GM12891 (cell line): ENCODE measurements at places on chromosomes 7 and 10.

- no peak for DNase-seq
Measured at GRCh38 chr10:73467206-73467605, 28.6 kb downstream of the PPP3CB start.

DNA sequence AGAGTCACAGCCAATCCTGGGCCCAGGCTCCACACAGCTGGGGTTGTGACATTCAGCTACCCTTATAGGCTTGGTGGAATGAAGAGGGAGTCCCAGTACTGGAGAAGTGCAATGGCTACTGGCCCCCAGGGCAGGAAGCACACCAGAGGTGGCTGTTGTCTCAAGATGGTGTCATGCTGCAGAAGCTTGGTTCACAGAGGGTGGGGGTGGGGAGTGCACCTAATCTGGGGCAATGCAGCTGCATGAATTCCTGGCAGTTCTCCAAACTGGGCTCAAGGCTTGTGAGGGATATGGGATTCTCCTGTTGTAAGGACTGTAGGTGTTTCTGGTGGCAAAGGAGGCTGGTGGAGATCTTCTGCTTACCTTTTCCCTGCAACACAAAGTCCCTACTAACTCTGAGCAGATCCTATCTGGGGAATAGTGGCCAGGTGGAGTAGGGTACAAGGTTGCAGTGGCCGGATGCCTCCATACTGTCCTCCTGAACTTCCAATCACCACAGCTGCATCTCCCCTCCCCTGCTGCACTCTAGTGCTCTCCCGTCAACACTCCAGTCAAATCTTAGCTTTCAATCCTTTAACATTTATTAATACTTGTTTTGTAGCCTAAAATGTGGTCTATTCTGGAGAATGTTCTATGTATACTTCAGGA is 27.4 kb upstream of the PLA2G12B start:
- DNase-seq, result no peak

DNA sequence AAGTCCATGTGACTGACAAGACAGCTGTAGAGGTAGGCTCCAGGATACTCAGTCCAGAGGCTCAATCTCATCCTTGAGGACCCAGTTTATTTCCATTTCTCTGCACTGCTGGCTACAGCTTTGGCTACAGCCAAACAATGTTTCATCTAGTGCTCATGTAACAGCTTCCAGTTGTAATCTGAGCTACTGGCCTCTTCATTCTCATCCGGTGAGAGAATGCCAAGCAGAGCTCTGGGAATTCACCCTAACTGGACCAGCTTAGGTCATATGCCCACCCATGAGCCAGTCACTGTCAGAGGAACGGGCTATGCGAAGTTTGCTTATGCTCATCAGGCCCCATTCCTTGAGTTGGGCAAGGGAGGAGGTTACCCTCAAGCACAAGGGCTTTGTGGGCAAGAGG is 192.9 kb downstream of the EVX1 start:
- DNase-seq, result no peak

- DNase-seq, result no peak
Measured at GRCh38 chr10:116096526-116096925, 176.5 kb downstream of the GFRA1 start.

DNA sequence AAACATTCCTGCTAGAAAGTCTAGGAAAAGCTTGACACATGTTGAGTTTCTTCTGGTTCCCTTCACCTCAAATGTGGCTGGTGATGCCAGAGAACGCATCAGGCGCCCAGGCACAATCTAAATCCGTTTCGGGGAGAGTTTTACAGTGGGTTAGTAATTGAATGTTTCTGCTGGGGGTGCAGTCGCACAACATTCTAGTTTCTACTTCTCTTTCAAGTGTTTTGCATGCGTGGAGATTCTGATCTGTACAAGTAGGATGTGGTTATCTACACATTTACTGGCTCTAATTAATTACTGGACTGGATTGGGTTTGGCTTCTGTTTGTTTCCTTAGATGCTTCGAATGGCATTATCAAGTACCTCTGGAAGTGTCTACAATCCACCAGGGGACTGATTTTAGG is 173.8 kb downstream of the TMEM26 start:
- no peak for DNase-seq

DNA sequence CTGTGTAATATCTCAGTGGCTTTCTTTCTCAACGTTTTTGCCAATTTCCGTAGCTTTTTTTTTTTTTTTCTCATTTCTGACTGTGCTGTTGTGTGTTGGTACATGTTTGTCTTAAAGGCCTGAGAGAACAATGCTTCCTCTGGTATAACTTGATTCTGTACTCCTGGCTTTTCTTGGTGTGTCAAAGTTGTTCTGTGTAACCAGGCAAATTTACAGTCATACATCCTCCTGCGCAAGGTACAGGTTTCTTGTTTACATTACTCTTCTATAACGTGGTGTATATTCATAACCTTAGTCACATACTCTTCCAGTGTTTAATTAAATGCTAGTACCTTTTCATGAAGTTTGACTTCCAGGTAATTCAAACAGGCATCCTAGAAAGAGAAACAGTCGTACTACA is 8.3 kb upstream of the ARHGAP12 start:
- DNase-seq, result no peak

- DNase-seq, result no peak
Measured at GRCh38 chr7:70571403-70571934, 560.5 kb upstream of the GALNT17 start.

- no peak for DNase-seq
Measured at GRCh38 chr10:1050554-1050953, 1.6 kb upstream of the IDI1 start.

DNA sequence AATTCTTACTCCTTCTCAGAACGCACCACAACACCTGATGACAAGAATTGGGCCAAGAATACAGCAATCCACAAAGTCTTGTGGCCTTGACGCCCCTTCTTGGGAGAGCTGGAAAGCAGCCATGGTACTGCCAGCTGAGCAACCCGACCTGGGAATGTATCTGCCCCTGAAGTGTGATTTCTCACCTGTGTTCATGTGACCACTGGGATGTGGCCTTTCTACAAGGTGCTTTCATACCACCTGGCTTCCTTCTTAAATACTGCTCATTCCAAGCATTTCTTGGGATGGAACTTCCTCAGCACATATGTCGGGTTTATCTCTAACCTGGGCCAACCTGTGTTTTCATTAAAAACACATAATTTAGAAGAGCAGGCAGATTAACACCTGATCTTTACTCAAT is 72.1 kb downstream of the HTR7 start:
- DNase-seq, result no peak

DNA sequence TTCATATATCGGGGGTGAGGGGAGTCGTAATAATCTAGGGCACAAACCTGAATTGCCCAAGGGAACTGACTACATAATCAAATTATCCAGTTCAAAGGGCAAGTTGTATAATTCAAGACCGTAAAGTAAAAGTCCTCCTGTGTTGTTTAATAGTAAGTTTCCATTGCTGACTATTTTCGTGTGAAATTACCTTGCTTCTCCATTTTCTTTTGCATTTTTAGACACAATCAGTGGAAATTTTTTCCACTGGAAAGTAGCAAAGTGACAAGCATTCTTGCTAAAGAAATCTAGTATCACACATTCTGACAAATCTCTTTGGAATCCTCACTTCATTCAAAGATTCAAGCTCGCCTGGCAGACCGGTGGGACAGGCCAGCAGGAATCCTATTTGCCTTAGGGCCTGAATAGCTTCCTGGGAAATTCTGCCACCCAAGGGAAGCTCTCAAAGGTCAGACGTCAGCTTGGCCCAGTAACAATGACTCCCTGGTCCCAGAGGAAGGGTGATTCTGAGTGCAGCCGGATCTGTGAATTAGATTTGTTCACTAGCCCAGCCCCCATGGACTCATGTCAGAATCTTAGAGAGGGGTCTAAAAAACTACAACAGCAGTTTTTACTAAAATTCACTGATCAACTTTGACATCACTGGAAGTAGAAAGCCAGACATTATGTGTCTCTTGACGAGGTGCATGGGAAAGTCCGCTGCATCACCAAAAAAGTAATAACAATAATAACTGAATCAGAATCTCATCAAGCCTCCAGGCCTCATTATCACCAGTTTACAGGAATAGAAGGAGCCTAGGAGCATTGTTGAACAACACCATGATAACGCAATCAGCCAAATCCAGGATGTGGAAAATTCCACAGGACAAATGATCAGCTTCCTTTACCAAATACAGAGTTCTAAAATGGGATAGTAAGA is 161.0 kb downstream of the SKIDA1 start:
- no peak for DNase-seq

GRCh38 chr7:101859411-101860106 is 42.1 kb downstream of the CUX1 start:
- DNase-seq, result no peak

- no peak for DNase-seq
Measured at GRCh38 chr7:132532281-132532680, 44.0 kb downstream of the PLXNA4 start.

DNA sequence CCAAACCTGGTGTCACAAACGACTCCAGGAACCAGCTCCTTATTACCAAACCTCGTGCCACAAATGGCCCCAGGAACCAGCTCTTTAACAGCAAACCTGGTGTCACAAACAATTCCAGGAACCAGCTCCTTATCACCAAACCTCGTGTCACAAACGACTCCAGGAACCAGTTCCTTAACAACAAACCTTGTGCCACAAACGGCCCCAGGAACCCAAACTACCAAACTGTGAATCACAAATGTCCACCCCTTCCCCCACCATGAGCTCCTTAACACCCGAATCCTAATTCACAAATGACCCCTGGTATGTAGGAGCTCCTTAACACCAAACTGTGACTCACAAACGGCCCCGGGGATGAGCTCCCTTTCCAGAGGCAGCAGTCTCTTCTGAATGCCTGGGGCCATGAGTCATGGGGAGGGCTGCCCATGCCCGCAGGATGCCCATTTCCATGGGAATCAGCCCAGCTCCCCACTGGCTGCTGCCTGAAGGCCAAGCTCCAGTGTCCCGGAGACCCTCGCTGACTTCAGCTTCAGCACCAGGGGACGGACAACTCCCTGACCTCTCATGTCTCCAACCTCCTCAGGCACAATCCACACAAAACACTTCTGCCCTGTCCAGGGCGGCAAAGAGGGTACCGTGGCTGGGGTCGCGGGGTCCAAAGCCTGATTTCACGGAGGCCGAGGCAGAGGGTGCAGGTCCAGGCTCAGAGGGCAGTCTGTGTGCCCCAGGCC is 213.1 kb downstream of the ELFN1 start:
- no peak for DNase-seq

GRCh38 chr10:71266147-71266917 is 52.7 kb upstream of the SLC29A3 start:
- no peak for DNase-seq

DNA sequence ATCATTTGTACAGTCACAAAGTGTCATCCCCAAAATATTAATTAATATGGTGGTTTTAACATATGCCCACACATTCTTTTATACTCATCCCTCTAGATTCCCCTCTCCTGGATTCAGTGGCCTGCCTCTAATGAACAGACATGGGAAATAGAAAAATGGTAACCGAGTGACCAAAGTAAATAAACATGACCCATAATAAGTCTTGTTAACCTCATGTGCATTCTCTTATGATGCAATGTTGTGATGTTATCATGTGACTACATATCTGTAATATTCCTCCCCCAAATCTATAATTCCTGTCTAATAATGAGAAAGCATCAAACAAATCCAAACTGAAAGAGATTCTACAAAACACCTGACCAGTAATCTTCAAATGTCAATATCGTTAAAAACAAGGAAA is 164.5 kb upstream of the PRSS1 start:
- no peak for DNase-seq

DNA sequence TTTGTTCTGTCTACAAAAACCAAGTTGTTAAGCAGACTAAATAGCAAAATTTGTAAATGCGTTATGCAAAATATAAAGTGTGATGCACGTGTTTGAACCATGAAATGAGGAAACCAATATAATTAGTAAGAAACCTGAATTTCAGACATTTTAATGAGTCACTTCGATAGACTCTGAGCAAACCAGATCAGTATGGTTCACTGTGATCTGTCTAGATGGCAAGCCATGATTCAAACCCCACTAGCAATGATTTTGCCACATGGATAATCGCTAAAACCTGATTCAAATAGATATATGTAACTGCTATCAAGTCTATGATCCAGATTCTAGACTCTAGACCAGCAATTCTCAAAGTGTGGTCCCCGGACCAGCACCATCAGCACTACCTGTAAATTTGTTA is 24.8 kb downstream of the ZC3HAV1 start:
- DNase-seq, result no peak

GRCh38 chr7:404812-405488 is 114.7 kb downstream of the PDGFA start:
- DNase-seq, result no peak

DNA sequence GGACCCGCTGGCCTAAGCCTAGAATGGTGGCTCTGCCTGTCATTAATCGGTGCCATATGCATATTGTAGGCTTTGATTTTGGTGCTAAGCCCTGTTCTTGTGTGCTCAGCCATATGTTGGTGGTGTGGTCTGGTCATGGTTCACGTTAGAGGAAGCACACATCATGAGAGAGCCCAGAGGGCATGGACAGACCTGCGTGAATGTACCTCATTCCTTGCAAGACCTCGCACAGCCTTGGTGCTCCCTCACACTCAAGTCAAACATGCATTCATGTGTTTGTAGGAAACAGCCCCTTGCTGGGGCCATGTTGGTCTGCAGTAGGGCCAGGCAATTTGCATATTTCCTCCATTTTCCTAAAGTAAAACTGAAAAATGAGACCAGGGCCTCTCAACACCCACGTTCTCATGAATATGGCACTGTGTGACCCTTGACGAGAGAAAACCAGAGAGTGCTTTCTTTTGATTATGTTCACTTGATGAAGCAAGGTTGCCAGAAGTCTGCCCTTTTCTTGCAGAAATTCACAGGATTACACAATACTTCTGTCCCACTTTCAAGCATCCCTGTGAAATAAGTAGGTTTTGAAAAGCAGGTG is 268.7 kb downstream of the CELF2 start:
- peak; percentile 59 for DNase-seq

- DNase-seq, result no peak
Measured at GRCh38 chr10:7634142-7634894, 32.4 kb downstream of the ITIH5 start.

DNA sequence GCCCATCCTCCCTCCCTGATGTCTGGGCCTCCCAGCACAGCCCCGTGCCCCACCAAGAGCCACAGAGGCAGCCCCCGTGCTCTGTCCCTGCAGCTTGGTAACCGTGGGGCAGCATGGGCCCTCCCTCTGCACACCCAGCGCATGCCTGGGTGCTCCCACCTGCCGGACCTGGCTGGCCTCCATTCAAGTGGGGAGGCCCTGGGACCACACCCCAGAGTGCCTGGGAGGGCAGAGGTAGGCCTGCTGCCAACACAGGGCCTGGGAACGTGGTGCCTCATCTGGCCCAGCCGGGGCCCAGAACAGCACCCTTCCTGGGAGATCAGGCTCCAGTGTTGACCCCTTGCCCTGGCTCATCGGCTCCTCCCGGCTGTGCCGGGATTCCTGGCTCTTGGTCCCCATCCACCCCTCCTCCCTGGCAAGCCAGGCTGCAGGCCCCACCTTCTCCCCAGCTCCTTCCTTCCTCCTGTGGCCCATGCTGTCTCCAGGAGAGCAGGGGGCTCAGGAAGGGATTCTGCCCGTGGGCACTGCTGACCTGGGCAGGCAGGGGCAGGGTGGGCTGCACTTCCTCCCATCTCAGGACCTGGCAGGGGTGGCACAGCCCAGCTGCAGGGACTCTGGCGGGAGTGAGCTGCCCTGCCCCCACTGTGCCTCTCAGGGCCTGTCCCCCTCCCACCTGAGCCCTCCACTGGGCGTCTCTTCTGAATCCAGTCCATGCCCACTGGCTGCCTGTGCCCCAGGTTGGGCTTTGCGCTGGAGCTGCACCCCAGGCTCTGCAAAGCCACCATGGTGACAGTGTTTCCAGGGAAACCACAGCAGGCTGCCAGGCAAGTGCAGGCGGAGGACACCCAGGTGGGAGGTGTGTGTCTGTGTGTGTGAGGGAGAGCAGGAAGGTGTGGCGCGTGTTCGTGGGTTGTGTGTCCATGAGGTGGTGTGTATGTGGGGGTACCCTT is 32.6 kb downstream of the PWWP2B start:
- no peak for DNase-seq
